H1 (cell line): ENCODE measurements at places on chromosomes 5 and 9. TPM values are rescaled to one million over a fixed set of nuclear protein-coding genes. Genes with fewer than 3 reads are reported as not detected.

The ZBTB26 gene
- 7.3 and 7.4 TPM in 2 replicates for total RNA-seq

The LIX1 gene
- total RNA-seq, result 0.26 and 0.33 TPM in 2 replicates

The PCSK5 gene
- total RNA-seq, result 10.1 and 10.7 TPM in 2 replicates

The ZNF79 gene
- 7.4 and 7.6 TPM in 2 replicates for total RNA-seq

The IL5 gene
- total RNA-seq, result not detected in 2 replicates

The RECK gene
- 9.8 and 10.0 TPM in 2 replicates for total RNA-seq

The CAVIN4 gene
- total RNA-seq, result 8.0 and 9.1 TPM in 2 replicates

The SOHLH1 gene
- total RNA-seq, result not detected in 2 replicates

The JAKMIP2 gene
- 13.4 and 13.6 TPM in 2 replicates for total RNA-seq

The CDC20B gene
- not detected in 2 replicates for total RNA-seq

The TMEM215 gene
- 0.36 and 0.67 TPM in 2 replicates for total RNA-seq

The TXNDC8 gene
- total RNA-seq, result not detected in 2 replicates

The SLC34A3 gene
- not detected in 2 replicates for total RNA-seq

- no peak for DNase-seq
These were observed 115.6 kb upstream of the ALDH1B1 start for GRCh38 chr9:38276771-38277439.

- no peak for DNase-seq
These were observed 202.9 kb upstream of the IL12B start for GRCh38 chr5:159533197-159533596.

GRCh38 chr5:62681117-62681850, 102.7 kb downstream of the LRRC70 start:
- DNase-seq, result no peak

GRCh38 chr5:144156767-144157171, 13.7 kb downstream of the YIPF5 start:
- DNase-seq, result no peak

- DNase-seq, result no peak
These were observed 10.8 kb downstream of the KCNV2 start for GRCh38 chr9:2727966-2728613.

DNA sequence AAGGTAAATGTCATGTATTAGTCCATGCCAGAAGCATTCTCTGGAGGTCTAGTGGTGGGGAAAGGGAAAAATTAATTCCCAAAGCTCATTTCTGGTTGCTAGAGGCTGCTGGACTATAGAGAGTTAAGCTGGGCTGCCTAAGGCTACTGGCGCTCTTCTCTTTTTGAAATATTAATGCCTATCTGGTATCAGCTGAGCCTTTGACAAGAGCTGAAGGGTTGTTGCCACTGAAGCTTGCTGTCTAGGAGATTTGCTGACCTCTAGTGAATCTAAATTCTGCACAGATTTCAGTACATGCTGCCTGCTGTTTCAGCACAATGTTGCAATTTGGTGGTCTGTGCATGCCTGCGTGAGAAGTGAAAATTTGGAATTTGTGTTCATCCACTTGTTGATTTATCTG, 29.1 kb upstream of the PLCXD3 start:
- no peak for DNase-seq

DNA sequence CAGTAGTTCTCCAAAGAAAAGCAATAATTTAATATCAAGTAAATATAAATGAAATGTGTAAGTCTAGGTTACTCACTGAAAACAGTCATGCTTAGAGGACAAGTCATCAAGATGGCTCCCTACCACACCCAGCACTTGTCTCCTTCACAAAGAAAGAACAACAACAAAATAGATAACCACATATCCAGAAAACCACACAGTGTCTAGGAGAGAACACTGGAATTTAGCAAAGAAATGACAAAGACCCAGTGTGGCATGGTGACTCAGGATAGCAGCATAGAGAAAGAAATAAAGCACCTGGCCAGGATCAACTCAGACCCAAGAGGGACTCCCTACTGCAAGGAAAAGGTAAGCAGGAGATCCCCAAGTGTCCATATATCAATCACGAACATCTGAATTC, 356.2 kb downstream of the TMEM161B start:
- no peak for DNase-seq

GRCh38 chr9:84669288-84670137, at the start of gene NTRK2:
NTRK2 (plus strand) TSS chr9:84669729; CDS start chr9:84670749, 1,020 bp downstream.
- DNase-seq, result peak; percentile 72

- DNase-seq, result no peak
These were observed 38.8 kb downstream of the DNAJB5 start for GRCh38 chr9:35028341-35028740.

- DNase-seq, result no peak
These were observed 66.8 kb downstream of the THBS4 start for GRCh38 chr5:80101993-80102392.

DNA sequence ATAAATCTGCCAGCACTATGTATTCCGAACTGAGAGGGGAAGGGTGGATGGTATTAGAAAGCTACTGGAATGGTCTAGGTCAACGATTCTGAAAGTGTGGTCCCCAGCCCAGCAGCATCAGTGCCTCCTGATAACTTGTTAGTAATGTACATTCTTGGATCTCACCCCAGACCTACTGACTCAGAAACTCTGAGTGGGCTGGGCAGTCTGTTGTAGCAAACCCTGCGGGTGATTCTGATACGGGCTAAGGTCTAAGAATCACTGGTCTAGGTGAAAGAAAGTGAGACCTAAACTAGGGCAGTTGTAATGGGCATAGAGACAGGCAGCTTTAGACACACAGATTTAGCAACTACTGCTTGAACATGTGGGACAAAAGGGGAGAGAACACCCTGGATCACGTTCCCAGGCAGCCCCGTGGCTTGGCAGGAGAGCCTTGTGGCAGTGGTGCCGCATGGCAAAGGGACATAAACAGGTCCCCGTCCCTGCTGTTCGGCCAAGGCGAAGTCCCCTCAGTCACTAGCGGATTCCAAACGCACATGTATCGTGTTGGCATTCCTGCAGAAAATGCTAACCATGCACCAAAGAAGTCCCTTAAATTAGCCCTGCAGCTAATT, 216.3 kb downstream of the TTLL11 start:
- no peak for DNase-seq

DNA sequence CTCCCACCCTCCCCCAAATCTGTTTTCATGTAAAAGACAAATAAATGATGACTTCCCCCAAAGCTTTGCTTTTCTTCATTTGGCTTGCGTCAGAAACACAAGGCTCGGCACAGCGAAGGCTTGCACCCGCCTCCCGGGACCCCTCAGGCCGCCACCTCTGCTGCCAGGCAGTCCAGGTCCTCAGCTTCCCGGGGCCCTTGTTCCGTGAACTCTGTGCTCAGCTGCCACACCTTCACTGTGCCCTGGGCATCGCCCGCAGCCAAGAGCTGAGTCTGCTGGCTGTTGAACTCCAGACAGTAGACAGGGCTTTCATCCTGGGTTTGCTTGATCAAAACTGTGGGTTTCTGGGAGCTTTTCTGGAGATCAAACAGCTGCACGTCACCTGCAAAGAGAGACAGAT, 23.0 kb downstream of the DYNC2I2 start:
- no peak for DNase-seq

GRCh38 chr9:98146101-98146991, 27.3 kb upstream of the TRIM14 start:
- no peak for DNase-seq

DNA sequence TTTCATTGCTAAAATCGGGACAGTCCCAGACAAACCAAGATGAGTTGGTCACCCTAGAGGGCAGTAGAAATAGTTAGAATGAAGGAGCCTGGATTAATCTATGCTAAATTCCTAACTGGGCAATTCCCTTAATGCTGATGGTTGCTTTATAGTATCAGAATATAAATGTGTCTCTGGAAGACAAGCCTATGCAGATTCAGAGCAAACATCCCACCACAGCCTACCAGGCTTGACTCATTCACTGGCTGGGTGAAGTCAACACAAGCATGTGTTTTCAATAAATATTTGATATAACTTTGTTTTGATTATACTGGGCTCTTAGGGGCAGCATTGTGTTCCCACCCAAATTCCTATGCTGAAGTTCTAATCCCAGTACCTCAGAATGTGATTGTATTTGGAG, 79.3 kb downstream of the RMI1 start:
- no peak for DNase-seq

- DNase-seq, result no peak
These were observed 71.1 kb downstream of the COL27A1 start for GRCh38 chr9:114226246-114227055.
